ENCODE measurements at places on chromosomes 16 and 17. TPM values are rescaled to one million over a fixed set of nuclear protein-coding genes. Genes with fewer than 3 reads are reported as not detected.

GRCh38 chr16:85978291-85978775, 79.4 kb downstream of the IRF8 start:
- DNase-seq = no peak

- DNase-seq = no peak
These were observed 941.5 kb downstream of the CDH11 start for GRCh38 chr16:64180136-64180900.

- DNase-seq = no peak
These were observed 239.4 kb upstream of the HSBP1 start for GRCh38 chr16:83568345-83568744.

GRCh38 chr17:19705201-19705600, 11.2 kb downstream of the SLC47A2 start:
- no peak for DNase-seq

DNA sequence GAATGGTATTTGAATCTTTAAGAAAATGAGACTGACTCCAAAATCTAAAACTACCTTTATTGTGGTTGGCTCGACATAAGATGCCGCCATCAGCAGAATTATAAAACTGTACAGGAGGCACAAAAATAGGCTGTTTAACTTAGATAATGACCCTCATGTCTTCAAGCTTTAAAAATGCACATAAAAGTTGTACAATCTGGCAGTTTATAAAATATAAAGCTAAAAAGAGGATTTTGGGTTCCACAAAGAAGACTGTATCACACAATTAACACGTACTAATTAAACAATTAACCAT, 18.6 kb upstream of the ICAM2 start:
- no peak for DNase-seq

DNA sequence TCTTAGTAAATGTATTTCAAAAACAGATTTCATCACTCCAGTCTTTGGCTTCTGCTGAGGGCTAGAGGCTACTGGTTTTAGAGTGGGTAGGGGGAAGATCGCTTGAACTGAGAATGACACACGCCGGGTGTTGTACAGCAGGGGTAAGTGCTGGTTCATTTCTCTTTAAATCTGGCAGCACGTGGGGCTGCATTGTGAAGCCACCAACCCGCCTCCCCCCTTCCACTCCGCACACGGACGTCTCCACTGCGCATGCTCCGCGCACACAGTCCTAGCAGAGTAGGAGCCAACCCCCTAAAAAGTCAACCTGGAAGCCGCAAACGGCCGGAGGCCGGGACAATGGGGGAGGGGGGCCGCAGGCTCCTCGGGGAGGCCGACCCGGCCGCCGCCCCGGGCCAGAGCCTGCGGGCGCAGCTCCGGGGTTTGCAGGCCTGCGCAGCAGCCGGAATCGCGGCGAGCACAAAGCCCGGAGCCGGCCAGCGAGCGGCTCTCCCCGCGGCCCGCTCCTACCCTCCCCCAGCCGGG, 1.3 kb downstream of the UBE2G1 start:
- peak; percentile 65 for DNase-seq

DNA sequence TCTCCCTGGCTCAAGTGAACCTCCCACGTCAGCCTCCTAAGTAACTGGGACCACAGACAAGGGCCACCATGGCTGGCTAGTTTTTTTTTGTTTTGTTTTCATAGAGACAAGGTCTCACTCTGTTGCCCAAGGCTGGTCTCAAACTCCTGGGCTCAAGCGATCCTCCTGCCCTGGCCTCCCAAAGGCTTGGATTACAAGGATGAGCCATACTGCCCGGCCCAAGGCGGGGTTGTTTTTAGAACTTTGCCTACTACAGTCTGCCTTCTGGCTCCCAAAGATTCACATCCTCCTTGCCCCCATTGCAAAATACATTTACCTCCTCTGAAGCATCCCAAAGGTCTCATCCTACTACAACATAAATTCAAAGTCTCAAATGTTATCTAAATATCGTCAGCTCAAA, 49.5 kb upstream of the PHOSPHO1 start:
- no peak for DNase-seq

- no peak for DNase-seq
These were observed 260.8 kb upstream of the PSMD7 start for GRCh38 chr16:74035816-74036215.

Gene LITAFD
- total RNA-seq = not detected

Gene GNG13
- total RNA-seq = not detected

Measured in pulmonary artery endothelial cell (primary cell).